Right cardiac atrium (tissue), 5 donors: ENCODE measurements at places on chromosomes 13 and 19.

GRCh38 chr19:14369399-14370168 lies 11.7 kb upstream of the ADGRE5 start:
- DNase-seq, result no peak

DNA sequence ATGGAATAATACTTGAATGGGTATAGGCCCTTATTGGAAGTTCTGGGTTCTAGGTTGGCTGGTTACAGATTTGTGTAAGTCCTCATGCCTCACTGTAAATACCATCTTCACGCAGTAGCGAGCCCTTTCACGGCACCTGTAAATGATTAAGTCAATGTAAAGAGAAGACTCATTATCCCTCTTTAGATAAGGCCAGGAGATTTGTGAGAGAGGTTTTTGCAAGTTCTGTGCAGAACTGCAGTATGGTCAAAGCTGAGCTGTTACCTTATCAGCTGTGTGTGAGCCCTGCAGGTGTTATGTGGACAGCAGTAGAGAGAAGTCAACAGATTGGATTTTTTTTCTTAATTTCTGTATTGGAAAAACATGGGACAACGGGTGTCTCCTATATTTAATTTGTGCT lies 141.6 kb downstream of the SHISA2 start:
- DNase-seq, result no peak

DNA sequence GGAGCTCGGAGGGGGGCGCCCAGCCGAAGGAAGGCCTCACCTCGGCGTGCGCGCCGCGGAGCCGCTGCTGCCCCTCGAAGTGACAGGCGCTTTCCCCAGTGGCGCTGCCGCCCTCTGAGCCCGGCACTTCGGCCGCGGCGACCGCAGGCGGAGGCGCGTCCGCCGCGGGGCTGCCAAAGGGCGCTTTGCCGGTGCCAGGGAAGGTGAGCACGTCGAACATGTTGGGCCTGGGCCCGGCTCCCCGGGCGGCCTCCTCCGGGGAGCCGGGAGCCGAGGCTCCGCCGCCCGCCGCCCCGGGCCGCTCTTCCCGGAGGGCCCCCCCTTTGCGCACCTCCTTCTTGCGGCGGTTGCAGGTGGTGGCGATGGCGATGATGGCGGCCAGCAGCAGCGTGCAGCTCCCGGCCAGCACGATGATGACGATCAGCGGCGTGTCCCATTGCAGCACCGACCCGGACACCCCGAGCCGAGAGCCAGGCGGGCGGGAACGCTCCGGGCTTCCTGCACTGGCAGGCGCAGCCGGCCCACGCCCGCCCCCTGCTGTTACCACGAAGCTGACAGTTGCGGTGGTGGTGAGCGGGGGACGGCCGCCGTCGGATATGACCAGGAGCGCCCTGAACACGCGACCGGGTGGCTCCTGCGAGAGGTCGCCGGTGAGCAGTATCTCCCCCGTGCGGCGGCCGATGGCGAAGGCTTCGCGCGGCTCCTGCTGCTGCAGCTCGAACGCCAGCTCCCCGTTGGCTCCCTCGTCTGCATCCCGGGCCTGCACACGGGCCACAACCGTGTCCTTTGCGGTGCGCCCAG lies 2.5 kb downstream of the PCDH8 start:
- peak; percentile 25 for DNase-seq

- DNase-seq, result no peak
Observed at GRCh38 chr13:22647156-22647850, 533.5 kb upstream of the SGCG start.

DNA sequence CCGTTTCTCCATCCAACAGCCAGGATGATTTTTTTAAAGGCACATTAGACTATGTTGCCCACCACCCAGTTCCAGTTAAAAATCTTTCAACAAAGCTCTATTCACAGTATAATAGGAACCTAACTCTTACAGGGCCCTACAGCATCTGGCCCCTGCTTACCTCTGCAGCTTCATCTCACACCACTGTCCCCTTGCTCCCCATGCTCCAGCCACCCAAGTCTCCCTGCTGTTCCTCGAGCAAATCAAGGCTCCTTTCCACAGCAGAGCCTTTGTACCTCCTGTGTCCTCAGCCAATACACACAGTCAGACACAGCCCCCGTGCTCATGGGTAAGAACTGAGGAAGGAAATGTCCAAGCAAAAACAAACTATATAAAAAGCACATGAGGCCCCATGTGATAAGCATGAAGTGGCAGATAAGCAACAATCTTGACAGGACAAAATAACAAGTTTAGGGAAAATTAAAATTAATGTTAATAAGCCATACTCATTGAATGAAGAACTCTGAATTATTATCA lies 67.5 kb downstream of the TSC22D1 start:
- no peak for DNase-seq

- DNase-seq, result no peak
Observed at GRCh38 chr19:41771410-41771809, 16.1 kb downstream of the CEACAM6 start.

- DNase-seq, result no peak
Observed at GRCh38 chr19:47675859-47676258, 37.4 kb upstream of the EHD2 start.

DNA sequence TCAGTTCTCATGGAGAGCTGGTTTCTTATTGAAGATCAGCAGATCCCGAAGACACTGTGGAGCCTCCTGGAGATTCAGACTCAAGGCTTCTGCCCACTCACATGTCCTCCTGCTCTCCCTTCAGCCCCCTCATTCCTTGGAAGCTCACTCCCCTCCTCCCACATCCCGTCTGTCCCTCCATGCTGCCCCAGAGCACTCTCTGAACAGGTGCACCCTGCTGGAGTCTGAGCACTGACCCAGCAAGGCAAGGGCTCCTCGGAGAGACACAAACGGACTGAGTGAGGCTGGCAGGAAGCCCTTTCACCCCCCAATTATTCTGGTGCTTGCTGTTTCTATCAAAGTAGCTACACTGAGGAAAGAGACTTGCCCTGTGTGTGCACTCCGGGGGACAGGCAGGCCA lies 374.0 kb downstream of the UQCRFS1 start:
- DNase-seq, result no peak

DNA sequence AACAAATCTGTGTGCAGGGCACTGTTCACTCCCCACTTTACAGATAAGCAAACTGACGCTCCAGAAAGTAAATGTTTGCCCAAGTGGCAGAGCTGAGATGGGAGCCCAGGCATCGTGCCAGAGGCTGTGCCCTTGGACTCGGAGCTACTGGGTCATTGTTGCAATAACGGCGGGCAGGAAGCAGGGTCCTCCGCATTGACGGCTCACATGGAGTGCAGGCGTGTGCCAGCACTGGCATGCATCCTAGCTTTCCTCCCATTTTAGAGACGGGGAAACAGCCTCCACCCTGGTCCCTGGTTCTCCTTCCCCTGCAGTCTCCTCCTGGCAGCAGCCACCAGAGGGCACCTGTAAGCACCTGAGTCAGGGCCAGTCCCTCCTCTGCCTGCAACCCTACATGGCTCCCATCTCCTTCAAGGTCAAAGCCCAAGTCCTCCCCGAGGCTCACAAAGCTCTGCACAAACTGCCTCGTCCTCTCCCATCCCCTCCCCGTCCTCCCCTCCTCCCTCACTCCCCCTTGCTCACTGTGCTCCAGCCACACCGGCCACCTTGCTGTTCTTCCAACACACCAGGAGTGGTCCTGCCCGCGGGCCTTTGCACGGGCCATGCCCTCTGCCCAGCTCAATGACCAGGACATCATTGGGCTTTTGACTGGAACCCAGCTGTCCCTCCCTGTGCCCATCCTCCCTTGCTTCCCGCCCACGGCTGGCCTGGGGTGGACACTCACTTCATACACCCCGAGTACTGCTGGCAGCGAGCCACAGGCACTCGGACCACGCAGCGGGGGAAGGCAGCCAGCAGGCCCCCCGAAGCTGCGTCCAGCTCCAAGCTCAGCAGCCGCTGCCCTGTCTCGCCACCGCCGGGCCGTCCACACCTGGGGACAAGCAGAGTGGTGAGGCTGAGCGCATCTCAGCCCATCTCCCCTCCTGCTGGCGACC lies 7.7 kb upstream of the LRG1 start:
- DNase-seq, result peak; percentile 75

GRCh38 chr13:51311957-51312520 lies 27.5 kb upstream of the SERPINE3 start:
- DNase-seq, result no peak

DNA sequence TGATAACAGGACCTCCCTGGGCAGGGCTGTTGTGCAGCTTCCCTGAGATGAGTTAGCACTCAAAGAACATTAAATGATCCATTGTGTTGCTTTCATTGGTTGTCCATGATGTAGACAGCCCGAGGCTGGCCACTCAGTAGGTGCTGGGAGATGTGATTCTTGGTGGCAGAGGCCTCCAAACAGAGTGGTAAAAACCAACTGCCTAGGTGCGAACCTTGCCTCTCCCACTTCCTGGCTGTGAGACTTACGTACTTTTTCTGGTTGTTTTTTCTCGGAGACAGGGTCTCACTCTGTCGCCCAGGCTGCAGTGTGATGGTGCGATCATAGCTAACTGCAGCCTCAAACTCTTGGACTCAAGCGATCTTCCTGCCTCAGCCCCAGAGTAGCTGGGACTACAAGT lies 6.2 kb downstream of the SARS2 start:
- no peak for DNase-seq

GRCh38 chr13:79782541-79783205 lies 301.7 kb downstream of the NDFIP2 start:
- peak; percentile 84 for DNase-seq

DNA sequence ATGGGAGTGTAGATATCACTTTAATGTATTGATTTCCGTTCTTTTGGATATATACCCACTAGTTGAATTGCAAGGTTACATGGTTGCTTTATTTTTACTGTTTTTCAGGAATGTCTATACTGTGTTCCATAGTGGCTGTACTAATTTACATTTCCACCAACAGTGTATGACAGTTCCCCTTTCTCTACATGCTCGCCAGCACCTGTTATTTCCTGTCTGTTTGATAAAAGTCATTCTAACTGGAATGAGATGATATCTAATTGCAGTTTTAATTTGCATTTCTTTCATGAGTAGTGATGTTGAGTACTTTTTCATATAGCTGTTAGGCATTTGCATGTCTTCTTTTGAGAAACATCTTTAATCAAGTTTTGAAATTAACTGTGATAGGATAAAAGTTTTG lies 818.6 kb downstream of the SLITRK6 start:
- DNase-seq, result no peak

DNA sequence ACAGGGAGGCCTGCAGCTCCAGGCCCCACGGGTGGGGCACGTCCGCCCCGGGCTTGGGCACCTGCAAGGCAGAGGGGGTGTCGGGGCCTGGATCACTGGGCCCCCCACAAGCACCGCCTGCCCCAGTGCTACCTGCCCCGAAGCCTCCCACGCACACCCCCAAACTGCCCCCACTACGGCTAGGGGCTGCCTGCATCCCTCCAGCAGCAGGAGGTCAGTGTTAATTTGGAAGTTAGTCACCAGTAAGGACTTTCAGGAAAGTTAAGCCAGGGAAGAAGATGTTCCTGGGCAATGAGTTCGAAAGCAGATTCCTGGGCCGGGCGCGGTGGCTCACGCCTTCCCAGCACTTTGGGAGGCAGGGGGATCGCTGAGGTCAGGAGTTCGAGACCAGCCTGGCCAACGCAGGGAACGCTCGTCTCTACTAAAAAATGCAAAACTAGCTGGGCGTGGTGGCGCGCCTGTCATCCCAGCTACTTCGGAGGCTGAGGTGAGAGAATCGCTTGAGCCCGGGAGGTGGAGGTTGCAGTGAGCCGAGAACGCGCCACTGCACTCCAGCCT lies 5.5 kb downstream of the PEAK3 start:
- DNase-seq, result no peak

- DNase-seq, result no peak
Observed at GRCh38 chr19:18709546-18709945, 26.1 kb downstream of the CRTC1 start.

GRCh38 chr13:55263045-55263444 lies 1877.7 kb upstream of the PRR20A start:
- no peak for DNase-seq

GRCh38 chr13:34128661-34129060 lies 310.7 kb downstream of the RFC3 start:
- DNase-seq, result no peak

- DNase-seq, result no peak
Observed at GRCh38 chr19:10422046-10422461, 1.7 kb downstream of the PDE4A start.

DNA sequence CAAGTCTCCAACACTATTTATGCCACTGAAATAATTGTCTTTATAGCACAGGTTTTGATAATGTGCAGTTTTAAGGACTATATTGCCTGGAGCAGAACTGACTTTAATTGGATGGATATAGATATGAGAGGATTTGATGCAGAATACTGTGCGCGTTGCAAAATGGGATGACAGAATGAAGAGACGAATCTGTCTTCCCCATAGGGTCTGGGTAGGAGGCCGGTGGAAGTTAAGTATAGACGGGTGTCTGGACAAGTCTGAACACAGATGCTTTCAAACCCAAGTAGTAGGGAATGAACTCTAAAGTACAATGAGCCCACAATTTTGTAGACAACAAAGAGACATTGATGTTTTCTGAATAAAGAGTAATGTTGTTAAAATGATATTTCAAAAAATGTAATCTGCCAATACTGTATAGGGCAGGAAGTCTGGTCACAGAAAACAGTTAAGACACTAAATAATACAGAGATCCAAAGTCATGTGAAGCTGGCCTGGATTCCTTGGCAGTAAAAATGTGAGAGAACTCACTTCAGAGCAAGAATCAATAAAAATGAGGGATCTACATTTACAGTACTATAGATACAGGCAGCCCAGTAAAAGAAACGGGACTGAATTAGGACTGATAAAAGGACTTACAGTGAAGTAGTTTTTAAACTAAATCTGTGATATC lies 125.5 kb downstream of the ENOX1 start:
- DNase-seq, result no peak

DNA sequence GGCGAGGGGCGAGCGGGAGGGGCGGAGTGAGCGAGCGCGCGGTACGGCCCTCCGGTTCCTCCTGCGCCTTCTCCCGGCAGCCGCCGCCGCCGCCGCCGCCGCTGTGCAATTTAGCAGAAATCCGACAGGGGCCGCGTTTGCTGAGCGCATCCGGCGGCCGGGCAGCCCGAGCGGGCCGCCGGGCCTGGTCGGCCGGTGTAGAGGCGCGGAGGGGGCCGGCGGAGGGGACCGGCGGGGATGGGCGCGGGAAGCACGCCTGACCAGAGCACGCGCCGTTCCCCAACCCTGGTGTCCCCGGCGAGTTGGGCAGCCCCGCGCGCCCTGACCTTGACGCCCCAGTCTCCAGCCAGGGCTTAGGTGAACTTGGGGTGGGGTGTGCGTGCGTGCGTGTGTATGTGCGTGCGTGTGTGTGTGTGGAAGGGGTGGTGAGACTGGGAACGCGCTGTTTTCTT lies 144.5 kb upstream of the ZNF536 start:
- peak; percentile 86 for DNase-seq

DNA sequence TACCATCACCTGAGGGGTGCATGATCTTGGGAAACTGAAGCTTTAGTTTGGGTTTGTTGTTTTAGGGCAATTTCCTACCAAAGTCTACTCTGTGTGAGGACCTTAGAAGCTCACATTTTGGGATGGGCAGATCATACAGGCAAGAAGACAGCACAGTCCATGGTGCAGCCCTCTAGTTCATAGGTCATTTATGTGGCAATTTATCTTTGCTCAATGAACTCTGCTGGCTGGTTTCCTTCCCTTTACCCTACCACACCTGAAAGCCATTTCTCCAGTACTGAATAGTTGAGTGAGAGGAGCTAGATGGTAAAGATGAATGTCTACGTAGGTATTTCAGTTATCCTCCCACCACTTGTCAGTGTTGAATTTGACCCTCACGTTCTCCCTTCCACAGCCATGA lies 87.5 kb upstream of the KLF12 start:
- DNase-seq, result no peak
